Right lung (tissue), 10 donors: ENCODE measurements at places on chromosomes 2 and 18. TPM values are rescaled to one million over a fixed set of nuclear protein-coding genes. Genes with fewer than 3 reads are reported as not detected.

DNA sequence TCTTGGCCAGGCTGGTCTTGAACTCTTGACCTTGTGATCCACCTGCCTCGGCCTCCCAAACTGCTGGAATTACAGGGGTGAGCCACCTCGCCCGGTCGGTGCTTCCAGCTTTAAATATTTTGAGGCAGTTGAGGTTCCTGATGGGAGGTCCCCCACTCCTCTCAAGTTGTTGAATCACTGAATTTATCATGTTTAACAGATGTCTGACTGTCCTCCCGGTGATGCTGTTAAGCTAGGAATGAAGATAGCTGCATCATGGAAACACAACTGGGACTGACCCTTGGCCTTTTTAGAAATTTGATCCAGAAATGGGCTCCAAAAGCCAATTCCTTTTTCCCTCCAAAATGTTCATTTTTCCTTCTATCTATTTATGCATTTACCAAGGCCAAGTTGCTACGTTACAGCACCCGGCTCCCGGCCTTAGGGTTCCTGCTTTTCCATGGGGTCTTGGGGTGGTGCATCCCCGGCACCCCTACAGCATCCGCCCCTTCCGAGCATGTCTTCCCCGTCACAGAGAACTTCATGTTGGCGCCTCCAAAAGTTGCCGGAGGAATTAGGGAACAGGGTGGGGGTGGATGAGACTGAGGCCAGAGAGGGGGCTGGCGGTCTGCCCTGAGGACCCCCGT is 43.9 kb downstream of the PAX8 start:
- DNase-seq: no peak

DSC3 gene
- 0.37 TPM for polyA plus RNA-seq

DNA sequence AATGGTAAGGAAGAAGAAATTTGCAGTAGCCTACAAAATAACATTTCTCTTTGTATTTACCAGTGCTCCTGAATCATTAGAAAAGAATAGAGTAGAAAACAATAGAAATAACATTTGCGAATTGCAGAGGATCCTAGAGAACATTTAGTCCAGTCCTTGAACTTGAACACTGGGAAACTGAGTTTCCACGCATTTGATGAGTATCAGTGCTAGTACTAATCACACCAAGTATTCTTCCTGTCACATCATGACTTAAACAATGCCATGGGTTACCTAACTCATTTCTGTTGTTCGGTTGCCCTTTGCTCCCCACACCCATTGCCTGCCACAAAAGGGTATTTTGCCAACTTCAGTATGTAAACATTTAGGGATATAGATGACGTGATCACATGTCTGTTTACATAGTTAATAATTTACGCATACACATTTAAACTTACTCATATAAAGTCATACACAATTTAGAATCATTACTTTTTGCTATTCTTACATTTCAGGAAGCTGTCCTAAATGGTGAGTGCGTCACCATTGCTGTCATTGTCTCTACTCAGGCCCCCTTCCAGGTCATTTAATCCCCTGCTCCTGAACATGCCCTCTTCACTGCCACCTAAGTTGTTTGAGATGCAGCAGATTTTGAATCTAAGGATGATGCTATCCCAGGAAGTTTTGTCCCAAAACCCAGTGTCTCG is 42.3 kb downstream of the CRIM1 start:
- no peak for DNase-seq

GRCh38 chr18:62030091-62030985 is 137.5 kb upstream of the RNF152 start:
- DNase-seq: no peak

- DNase-seq: no peak
Observed at GRCh38 chr2:49255409-49255971, 101.2 kb upstream of the FSHR start.

MTCL1 gene
- 9.2 TPM for polyA plus RNA-seq

DNA sequence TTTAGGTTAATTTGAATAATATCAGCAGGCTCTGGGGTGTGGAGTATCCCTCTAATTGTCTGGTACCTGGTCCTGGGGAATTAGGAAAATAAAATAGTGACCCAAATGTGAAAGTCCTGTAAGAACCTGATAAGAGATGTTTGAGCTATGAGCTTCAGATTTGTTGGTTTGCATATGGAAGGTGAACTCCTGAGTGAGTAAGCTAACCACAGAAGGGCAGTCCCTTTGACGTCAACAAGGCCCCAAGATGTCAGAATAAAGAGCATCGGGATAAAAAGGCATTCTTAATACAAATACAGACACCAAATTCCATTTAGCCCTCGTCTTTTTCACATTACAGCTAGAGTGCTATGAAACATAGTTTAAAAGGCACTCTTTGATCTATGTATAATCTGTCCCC is 1366.3 kb upstream of the TMEFF2 start:
- no peak for DNase-seq

DNA sequence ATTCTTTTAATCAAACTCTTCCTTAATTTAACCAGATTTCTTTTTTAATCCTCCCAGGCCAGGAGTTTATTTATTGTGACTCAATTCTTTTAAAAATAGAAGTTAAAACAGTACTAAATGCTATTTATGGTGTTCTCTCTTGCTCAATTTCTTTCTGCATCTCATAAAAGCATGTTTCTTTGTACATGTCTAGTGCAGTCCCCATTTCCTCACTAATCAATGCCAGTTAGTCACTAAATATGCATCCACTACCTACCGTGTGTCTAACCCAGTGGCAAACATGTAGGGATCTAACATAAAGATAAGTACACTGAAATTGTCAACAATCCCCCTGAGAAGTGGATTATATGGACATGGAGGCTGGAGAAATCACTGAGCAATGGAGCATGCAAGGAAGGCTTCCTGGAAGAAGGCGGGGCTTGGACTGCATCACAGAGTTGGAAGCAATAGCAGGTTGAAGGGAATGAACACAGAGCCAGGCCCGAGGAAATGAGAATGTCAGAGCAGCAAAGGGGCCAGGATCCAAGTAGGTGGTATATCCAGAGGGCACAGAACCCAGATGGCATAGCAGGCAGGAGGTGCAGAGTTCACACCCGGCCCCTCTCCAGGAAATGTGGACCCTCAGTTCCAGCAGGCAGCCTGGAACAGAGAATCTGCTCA is 105.3 kb upstream of the FOSL2 start:
- no peak for DNase-seq

GRCh38 chr2:224009605-224010315 is 29.3 kb downstream of the SERPINE2 start:
- DNase-seq: no peak

GRCh38 chr18:69120833-69121232 is 279.9 kb upstream of the DOK6 start:
- DNase-seq: no peak

- no peak for DNase-seq
Observed at GRCh38 chr18:11728249-11728648, 39.2 kb downstream of the GNAL start.

TFPI gene
- polyA plus RNA-seq: 203 TPM

DNA sequence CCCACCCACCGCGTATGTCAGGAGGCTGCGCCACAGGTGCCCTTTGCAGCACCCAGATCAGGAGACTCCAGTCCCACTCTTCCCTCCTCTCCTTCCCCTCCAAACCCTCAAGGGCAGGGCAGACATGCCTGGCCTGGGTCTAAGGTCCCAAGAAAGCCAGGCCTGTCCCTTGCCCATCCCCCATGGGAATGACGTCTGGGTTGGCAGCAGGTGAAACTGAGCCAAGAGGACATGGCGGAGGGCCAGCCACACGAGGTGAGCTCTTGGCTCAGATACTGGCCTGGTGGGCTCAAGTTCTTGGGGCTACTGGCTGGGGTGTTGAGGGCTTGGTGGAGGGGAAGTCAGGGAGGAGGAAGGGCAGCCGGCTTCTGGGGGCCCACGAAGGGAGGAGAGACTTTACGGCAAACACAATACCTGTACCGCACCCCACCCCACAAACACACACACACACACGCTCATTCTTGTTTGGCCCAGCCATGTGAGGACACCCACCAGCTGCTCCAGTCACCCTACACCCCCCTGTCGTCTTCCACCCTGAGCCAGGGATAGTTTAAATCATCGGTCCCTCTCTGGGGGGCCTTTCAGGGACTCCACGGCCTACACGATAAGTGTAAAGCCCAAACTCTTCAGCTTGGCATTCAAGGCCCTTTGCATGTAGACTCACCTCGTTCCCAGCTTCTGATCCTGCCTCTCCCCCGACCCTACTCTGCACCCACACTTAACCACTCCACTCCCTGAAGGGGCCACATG is 24.1 kb upstream of the TNS1 start:
- DNase-seq: no peak

CD302 gene
- polyA plus RNA-seq: 42.4 TPM

- DNase-seq: no peak
Observed at GRCh38 chr2:68279691-68280090, 27.4 kb upstream of the PPP3R1 start.

GRCh38 chr2:190847504-190848081 is 33.0 kb upstream of the GLS start:
- DNase-seq: no peak

DNA sequence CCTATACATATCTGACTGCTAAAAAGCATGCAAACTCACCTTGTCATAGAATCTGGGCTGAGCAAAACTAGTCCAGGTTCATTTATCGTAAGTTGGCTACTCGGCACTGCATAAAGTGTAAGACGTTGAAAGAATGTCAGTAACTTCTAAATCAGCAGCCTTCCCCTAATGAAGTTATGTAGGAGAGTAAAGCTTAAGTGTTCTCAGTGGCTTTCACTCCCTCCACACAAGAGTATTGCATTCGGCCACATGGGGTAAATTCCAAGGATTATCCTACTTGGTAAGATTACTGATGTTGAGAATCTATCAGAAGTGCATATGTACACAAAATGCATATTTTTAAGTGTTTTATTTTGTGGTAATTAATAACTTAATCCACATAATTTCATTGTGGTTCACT is 130.1 kb downstream of the LCLAT1 start:
- DNase-seq: no peak

- DNase-seq: no peak
Observed at GRCh38 chr2:207504513-207505170, 25.1 kb upstream of the CREB1 start.

DNA sequence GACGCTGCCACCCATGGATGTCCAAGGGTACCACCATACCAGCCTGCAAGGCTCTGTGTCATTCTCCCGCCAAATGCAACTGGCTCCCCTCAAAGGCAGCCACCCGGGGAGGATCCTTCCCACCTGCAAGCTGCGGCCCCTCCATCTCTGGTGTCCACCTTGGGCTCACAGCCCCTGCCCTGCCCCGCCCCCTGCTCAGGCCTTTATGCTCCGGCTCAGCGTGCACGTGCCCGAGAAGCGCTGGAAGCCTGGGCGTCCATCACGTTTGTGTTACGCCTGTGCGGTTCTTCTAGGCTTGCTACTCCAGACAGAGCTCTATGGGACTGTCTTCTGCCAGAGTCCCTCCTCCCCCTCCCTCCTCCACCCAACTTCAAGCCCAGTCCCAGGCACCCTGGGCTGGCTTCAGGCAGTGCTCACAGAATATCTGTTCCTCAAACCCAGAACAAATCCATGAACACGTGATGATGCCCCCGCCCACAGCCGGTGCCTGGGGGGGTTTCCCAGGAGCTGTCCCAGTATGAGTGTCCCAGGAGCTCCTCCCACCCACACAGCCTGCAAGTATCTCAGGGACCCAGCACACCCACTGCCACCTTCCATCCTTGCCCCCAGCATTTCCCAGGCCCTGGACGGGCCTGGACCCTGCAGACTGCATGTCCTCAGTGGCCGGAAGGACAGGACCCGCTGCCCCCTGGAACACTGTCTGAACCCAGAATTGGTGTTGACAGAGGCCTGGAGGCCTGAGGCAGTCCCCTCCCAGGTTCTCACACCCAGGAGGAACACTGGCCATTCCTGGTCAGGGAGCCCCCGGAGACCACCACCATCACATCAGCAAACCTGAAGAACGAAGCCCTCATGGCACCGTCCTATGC is 30.3 kb downstream of the KIF1A start:
- no peak for DNase-seq
